ENCODE measurements at places on chromosomes 7 and 10.

- DNase-seq = no peak
Observed at GRCh38 chr10:104345941-104346340, 7.7 kb upstream of the ITPRIP start.

DNA sequence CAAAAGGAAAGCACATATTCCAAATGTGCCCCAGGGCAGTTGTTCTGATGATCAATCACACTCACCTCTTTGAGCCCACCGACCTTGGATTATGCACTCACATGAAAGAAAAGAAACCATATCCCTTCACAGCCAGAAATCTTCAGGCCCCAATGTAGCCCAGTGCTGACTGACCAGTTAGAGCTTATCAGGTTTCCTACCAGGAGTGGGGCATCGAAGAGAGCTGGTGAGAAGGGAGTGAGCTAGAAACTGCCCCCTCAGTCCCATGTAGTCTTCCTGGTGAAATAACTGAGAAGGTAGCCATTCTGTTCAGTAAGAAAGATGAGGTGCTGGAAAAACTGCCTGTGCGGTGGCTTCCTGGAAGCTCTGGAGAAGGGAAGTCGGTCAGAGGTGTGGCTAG is 32.2 kb downstream of the NRCAM start:
- no peak for DNase-seq

- no peak for DNase-seq
Observed at GRCh38 chr10:77105761-77106221, 531.8 kb downstream of the KCNMA1 start.

DNA sequence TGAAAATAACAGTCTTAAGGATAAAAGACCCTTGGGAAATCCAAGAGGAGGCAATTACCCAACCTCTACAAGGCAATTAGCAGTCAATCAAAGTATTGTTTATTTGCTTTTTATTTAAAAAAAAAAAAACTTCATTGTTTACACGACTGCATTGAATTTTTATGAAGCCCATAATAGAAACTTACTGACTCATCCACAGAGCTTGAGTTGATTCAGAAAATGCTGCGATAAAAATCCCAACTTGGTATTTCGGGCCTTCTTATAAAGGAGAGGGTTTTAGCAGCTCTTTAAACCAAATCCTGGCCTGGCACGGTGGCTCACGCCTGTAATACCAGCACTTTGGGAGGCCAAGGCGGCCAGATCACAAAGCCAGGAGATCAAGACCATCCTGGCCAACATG is 69.2 kb upstream of the PALS2 start:
- no peak for DNase-seq

DNA sequence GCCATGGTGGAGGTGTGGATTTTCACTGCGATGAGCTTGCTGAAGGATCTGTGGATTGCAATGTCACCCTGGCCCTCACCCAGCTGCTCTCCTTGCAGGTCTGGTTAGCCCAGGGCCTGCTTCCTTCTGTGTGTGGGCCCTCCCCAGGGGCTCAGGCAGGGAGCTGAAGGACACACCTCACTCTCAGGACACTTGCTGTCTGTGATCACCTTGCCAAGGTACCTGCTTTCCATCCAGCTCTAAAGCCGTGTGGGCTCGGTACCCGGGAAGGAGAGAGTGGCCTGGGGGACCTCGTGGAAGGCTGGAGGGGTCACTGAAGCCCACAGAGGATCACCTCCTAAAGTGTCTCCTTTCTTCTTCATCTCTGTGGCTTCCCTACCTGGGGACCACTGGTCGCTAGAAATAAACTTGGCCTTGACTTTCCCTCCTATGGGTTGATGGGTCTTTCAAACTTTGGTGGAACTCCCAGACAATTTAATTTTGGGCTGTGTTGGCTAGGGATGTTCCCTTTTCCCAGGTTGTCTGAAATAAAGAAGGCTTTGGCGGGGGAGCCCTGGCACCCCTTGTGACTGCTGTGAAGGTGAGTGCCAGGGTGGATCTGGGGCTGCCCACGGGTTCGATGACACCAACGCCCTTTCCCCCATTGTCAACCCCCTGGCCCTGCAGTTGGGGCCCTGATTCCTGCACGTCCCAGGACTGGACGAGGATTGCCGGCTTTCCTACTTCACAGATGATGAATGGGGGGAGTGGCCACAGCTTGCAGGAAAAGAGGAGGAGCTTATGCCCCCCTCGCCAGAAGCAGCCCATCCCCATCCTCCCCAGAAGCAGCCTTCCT is 331.0 kb downstream of the ADARB2 start:
- no peak for DNase-seq

DNA sequence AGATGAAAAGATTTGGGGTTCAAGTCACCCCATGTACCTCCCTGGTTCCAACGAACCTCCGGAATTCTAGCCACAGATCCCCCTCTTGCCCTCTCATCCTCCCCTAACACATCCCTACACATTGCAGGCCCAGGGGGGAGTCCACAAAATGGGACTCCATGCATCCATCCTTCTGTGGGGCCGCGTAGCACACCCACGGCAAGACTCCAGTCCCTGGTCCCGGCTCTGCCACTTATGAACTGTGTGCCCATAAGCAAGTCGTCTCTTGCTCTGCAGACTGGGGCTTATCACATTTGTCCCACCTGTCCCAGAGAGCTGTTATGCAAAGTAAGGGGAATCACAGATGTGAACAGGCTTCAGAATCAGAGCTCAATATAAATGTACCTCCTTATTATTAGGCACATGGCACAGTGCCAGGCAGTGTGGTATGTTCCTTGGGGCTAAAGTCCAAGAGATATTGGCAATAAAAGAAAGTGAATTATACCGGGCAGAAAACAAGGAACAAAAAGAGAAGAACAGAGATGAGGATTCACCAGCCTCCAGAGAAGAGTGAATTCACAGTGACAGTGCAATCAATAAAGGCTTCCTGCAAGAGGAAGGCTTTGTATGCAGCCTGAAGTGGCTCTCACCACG is 73.9 kb downstream of the KCNMA1 start:
- no peak for DNase-seq
